ENCODE measurements at places on chromosomes 2 and 18.

DNA sequence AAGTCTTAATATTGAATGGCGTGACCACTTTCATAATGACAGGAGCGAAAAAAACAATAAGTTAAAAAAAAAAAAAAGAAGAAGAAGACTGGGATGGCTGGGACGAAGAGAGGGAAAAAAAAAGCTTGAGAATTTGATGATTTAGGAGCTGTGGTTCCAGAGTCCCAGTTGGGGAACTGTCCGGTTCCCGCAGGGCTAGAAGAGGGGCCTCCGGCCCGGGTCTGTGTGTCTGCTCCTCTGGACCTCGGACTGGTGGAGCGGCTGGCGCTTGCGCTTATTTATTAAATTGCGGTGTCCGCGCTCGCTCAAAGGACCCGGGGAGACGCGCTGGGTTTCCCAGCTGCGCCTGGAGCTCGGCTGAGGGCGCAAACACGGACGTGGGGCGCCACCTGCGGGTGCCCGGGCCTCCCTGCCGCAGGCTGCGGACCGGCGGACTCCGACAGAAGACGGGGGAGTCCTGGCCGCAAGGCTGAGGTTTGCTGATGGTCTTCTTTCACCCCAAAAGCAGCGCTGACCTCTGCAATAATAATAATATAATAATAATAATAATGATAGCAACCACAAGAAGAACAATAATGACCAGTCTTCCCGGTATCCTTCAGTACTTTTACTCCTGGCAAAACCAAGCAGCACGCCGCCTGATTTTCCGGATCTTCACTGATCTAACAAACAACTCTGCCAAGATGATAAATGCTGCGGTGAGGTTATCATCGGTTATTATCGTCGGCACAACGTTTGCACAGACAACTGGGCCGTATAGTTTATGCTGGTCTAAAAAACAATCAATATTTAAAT, at the start of gene CBLN2:
CBLN2 (minus strand) TSS at position 251 of the 795 bp plus-strand sequence. CDS start 2,182 bp downstream, outside the sequence.
- no peak for DNase-seq

GRCh38 chr2:170013802-170014551, 164.0 kb upstream of the MYO3B start:
- DNase-seq: no peak

DNA sequence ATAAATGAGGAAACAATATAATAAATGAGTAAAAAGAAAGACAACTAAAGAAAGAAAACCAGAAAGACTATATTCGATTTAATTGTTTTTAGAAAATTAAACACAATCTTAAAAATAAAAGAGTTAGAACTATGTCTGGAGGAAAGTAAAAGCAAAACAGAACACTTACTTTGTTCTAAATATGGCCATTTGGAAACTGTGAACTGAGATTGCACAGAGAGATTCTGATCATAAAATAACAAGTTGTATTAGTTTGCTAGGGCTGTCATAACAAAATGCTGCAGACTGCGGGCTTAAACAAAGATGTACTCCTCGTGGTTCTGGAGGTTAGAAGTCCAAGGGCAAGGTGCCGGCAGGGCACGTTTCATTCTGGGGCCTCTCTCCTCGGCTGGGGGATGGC, 128.1 kb upstream of the AQP4 start:
- DNase-seq: no peak

DNA sequence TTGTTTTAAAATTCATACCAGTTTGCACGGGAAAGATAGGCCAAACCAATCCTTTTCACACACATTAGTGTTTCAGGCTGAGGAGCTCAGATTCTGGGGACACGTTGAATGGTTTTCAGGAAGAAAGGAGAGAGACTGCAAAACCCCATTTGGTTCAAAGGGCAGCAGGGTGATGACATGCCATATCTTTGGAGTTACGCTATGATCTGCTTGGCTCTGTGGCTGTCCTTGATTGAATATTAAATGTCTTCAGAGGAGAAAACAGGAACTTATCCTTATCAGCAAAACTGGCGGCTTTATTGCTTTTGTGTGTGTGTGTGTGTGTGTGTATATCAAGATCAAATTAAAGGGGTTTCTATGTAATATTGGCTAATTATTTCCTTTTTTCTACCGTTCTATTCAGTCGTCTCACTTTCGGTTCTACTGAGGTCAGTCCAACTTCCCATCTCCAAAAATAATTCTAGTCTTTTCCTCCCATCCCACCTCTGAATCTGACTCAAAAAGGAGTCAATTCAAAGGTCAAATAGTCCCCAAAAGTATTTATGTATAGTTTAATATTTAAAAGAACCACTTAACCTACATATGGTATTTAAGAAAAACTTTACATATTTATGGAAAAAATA, 292.9 kb upstream of the CCDC68 start:
- DNase-seq: no peak

GRCh38 chr2:44295113-44295512, 19.8 kb downstream of the SLC3A1 start:
- DNase-seq: no peak

DNA sequence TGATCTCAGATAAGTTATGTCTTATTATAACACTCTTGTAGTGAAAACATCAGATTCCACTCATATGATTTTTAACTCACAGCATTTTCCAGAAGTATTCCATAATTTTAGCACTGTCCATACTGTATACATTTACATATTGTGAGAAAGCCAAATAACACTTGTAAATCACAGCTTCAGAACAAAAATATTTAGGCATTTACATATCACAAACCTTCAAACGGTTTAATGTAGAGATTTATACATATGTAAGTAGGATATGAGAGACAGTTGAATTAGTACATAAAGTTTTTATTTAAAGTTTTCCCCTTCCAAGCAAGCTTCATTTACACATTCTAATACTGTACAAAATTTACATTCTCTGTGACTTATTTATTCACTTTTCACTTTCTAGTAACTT, 100.4 kb downstream of the KLHL14 start:
- no peak for DNase-seq

DNA sequence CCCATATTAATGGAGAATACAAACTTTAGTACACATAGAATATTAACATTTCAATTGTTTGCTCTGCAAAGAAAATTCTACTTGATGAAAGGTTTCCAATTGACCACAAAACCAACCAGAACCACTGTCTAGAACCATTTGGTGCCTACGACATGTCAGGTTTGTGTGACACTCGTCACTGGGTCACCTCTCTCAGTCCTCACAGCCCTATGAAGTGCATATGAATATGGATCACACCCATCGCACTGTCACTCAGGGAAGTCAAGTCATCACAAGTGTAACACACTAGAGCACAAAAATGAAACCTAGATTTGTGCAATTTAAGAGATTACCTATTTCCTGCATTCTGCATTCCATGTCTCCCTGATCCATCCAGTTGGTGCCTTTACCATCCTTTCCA, 43.7 kb downstream of the PTPN2 start:
- no peak for DNase-seq

- no peak for DNase-seq
Observed at GRCh38 chr18:80022613-80023012, 11.6 kb upstream of the RBFA start.

DNA sequence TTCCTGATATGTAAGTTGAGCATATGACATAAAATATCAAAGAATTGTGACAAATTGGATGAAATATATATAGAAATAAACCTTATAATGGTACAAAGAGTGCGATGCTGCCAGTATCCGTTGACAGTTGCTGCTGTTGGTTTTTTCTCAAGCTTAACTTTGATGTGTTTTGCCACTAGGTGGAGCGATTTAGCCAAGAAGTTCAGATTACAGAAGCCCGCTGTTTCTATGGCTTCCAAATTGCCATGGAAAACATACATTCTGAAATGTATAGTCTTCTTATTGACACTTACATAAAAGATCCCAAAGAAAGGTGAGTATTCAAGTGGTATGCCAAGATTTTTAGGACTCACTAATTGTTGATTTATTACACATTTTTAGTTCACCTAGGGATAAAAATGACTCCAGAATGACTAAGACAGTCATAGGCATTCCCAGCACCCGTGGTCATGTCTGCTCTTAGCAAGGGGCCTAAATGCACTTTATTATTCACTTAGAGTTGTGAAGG, 2.1 kb downstream of the RRM2 start:
- DNase-seq: no peak

- DNase-seq: no peak
Observed at GRCh38 chr2:179596018-179596417, 265.4 kb downstream of the ZNF385B start.

DNA sequence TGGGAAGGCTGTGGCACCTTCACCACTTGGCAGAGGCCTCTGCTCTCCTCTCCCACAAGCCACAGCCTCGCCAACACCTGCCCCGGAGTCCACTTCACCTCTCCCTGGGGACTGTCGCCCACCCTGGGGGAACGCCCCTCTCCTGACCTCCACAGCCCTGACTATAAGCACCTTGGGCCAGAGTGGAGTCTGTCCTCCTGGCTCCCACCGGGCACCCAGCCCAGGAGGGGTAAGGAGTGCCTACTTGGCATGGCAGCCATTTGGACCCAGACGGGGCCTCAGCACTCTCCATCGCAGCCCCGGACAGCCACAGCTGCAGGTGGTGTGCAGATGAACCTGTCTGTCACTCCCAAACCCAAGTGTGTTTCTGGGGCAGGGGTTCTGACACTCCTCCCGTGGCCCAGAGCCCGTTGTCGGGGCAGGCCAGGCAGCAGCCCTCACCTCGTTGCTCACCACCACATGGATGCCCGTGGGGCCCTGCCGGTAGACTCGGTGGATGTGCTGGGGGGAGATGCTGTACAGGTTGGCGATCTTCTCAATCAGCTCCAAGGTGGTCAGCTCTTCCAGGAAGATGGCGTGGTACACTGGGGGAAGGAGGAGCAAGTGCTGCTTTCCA, 53.5 kb downstream of the TFCP2L1 start:
- no peak for DNase-seq

DNA sequence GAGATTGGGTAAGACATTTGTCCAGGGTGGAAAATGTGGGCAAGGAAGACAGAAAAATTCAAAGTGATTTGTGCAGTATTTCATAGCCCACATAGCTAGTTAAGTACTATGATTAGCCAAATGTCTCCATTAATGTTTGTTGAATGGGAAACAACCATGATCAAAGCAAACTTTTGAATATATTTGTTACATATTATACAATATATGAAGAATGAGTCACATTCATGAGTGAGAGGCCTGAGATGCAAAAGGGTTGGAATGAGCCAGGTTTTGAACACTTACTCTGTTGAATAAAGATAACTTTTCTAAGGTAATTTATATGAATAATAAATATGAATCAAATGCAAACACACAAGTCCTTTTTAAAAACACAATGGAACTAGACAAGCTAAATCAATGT, 984.5 kb upstream of the CDH2 start:
- DNase-seq: no peak

GRCh38 chr2:215579809-215580208, 143.9 kb upstream of the FN1 start:
- DNase-seq: no peak

DNA sequence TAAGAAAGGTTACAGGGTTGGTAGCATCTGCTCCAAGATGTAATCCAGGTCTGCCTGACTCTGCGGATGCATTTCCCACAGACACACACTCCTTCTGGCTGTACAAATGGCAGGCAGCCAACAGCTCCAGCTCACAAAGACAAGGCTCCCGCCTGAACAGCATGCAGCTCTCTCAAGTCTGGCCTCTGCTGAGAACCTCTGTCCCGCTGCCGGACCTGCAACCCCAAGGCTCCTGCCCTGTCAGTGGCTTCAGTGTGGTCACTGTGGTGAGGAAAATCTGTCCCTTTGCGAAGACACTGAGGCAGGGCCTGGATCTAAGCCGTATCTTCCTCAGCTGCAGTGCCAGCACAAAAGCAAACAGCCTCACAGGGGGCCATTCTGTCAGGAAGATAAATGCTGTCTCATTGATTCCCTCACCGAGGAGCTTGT, 469.3 kb upstream of the MEX3C start:
- no peak for DNase-seq

DNA sequence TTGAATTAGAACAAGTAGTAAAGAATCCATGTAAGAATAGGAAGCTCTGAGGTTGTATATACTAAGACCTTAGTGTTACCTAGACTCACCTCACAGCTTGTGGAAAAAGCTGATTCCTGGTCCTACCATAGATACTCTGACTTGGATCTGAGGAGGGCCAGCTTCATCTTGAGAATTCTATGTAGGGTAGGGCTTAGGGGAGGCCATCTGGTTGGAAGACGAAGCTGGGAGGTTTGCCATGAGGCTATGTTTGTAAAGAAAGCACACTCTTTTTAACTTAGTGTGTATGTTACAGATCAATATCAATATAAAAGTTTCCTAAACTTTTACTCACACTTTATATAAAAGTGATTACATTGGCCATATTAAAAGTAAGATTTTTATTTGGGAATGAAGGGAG, 77.1 kb upstream of the GALNT5 start:
- DNase-seq: no peak

- DNase-seq: no peak
Observed at GRCh38 chr2:229610333-229610732, 104.0 kb downstream of the DNER start.

DNA sequence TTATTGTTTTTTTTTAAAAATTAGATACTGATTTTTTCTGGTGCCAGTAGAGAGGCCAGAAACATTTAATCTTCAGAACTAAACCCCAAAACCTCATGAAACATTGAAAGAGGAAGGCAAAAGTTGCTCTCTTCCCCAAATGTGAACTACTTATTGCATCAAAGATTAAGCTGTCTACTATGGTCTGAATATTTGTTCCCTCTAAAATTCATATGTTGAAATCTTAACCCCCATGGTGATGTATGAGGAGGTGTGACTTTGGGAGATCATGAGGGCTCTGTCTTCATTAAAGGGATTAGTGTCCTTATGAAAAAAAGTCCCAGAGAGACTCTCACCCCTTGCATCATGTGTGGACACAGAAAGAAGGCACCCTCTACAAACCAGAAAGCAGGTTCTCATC, 28.2 kb upstream of the SLC8A1 start:
- no peak for DNase-seq

GRCh38 chr2:232795920-232796319, 19.6 kb upstream of the KCNJ13 start:
- DNase-seq: no peak

- DNase-seq: no peak
Observed at GRCh38 chr2:26769089-26769761, 5.1 kb downstream of the SLC35F6 start.

- no peak for DNase-seq
Observed at GRCh38 chr2:9264301-9264700, 57.7 kb downstream of the ASAP2 start.

DNA sequence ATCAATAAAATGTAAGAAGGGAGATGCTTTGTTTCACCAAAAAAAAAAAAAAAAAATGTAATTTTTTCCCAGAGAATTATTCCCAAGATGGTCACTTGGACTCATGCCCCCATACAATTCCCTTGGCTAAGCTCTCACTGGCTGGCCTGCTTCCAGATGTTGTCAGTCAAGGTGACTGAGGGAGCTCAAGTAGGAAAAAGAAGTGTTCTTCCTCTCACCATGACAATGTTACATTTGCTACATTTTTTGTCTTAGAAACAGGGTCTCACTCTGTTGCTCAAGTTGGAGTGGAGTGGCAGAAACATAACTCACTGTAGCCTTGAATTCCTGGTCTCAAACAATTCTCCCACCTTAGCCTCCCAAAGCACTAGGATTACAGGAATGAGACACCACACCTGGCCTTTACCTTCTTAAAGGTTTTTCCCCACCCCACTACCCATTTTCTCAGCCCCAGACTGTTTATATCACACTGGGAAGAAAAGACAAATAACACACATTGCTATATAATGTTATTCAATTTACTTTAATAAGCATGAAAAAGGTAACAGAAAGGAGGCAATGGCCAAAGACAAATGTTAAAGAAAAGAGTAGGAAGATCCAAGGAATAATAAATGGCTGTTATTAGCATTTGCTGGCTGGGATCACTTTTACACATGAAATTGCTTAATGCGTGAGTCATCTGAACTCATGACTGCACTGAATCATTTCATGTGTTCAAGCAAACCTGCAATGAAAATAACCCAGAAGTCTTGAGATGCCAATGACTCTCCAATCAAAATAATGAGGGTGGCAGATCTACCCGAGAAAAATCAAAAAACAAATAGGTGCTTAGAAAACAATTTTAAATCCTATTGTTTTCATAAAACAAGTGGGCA, 45.2 kb downstream of the ACVR1 start:
- no peak for DNase-seq
